ENCODE measurements at places on chromosomes 16 and 17.

DNA sequence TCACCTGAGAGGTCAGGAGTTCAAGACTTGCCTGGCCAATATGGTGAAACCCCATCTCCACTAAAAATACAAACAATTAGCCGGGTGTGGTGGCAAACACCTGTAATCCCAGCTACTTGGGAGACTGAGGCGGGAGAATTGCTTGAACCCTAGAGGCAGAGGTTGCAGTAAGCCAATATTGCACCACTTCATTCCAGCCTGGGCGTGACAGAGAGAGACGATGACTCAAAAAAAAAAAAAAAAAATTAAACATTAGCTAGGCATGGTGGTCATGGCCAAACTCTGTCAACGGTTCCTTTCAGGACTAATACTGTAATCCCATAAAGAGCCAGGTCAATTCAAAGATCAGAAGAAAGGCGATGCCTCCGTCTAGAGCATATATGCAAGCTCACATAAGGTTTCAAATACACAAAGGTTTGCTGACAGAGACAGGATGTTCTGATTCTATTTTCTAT, 2.4 kb downstream of the RNF157 start:
- no peak for DNase-seq

GRCh38 chr17:379531-380465, 27.2 kb upstream of the RPH3AL start:
- DNase-seq, result no peak

GRCh38 chr17:4953451-4953961, 2.6 kb downstream of the ENO3 start:
- DNase-seq, result no peak

DNA sequence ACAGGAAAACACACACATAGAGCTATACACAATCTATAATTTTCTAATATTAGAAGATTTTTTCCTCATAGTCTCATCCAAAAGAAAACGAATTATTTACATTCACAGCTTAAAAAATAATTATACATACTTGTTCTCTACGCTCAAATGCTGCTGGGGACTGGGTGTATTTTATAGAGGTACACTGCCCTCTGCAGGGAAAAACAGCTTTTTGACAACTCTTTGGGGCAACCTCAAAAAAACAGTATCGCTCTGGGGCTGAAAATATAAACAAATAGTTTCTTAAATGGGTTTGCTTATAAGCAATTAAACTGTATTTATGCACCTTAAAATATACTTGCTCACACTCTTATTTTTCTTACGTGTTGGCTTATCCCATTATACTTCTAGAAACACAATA, 261.8 kb upstream of the PSMD7 start:
- no peak for DNase-seq

DNA sequence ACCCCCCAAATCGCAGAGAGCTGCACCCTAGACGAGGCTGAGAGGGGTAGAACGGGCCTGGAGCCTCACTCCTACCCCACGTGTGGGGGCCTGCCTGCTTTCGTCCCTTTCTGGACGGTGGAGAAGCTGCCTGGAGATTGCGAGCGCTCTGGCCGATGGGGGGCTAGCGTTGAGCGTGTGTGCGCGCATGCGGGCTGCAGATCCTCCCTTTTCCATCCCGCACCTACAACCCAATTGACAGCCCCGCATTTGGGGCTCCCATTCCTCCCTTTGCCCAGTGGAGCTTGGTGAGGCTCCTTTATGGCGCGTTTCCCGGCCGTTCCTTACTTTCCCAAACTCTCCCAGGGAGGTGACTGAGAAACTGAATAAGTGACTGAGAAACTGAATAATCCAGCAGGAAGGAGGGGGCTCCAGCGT, 907 bp upstream of the ESRP2 start:
- no peak for DNase-seq

- no peak for DNase-seq
Measured at GRCh38 chr17:78387977-78388941, 9.8 kb downstream of the PGS1 start.

GRCh38 chr16:86713021-86713631, 134.8 kb downstream of the FOXL1 start:
- no peak for DNase-seq

DNA sequence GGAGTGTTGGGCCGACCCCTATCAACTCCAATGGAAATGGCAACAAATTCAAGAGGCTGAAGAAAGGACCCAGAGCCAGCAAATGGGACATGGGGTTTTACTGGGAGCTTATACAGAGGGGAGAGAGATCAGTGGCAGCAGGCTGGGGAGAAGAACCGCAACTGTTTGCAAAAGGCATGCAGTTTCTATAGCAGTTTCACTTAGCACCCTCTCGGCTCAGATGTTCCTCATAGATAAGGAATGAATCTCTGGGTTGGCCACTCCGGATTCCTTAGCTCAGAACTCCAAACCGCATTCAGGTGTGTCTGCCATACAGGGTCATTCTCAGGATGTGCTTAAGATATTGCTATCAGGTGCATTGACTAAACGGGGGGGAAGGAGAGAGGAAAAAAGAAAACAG, 71.1 kb upstream of the RPL38 start:
- DNase-seq, result no peak

DNA sequence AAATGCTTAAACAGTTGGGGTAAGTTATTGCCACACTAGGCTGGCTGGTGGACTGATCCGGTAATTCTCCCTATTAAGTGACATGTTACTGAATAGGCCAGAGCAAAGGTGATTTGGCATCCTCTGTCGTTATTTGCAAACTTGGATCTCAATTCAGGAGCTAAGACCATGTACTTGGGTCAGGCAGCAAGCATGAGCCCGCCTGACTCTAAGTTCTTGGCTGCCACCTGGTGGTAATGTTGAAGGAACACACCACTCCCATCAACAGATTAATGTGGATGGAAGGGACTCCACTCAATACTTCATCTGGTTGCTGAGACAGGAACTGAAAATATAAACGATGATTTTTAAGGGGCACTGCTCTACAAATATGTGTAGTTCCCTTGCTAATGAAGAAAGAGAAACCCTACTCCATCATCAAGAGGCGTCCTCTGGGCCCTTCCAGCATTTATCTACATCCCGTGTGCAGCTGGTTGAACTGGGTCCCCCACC, 70.8 kb downstream of the EMP2 start:
- peak; percentile 44 for DNase-seq

DNA sequence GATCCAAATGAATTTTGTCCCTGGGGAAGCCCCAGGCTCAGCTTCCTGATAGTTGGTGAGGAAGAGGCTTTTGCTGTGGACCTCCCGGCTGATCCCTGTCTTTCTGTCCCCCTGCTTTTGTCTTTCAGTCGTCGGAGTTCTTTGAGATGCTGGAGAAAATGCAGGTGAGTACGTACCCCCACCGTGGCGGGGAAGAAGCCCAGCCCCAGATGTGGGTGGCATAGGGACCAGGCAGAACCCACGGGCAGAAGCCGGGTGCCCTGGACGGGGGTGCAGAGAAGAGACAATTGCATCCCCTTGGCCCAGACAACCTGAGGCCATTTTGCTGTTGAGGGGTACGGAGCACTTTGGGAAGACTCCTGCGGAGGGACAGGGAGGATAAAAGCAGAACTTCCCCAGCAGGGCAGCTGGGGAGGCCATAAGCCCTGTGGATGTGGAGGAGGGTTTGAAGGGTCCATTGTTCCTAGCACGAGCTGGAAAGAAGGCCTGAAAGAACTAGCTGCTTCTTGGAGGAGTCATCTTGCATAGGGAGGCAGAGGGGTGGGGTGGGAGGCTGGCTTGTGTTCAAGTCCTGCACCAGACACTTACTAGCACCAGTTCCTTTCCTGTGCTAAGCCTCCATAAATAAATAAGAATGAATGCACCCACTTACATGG, 105.6 kb downstream of the OR1D5 start:
- DNase-seq, result no peak

- no peak for DNase-seq
Measured at GRCh38 chr16:10608687-10609401, 28.4 kb upstream of the EMP2 start.

DNA sequence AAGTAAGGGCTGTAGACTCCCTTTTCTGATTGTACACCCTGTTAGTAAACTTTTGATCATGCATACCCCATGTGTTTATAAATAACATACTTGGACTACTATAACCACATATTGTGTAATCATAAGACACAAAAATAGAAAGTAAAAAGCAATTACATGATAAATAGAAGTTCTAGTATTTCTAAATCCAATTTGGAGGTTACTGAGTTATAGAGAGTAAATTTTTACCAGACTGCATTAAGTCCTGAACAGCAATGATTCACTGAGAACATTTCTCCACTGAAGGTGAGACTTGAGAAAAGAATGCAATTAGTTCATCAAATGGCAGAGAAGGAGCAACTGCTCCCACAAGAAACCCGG, 7.7 kb upstream of the TBKBP1 start:
- DNase-seq, result peak; percentile 60

DNA sequence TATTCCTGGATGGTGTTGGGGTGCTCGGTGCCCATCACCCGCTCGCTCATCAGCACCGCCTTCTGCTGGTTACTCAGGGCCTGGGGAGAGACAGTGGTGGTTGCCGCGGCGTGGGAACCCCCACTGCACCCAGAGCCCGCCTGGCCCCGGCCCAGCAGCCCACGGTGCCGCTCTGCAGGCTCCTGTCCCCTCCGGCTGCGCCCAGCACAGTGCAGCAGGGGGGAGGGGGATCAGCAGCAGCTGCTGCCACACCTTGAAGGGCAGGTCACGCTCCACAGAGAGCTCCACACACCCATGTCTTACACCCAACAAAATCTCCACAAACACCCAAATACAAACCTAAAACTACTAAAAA, 18.8 kb downstream of the CLUH start:
- no peak for DNase-seq

DNA sequence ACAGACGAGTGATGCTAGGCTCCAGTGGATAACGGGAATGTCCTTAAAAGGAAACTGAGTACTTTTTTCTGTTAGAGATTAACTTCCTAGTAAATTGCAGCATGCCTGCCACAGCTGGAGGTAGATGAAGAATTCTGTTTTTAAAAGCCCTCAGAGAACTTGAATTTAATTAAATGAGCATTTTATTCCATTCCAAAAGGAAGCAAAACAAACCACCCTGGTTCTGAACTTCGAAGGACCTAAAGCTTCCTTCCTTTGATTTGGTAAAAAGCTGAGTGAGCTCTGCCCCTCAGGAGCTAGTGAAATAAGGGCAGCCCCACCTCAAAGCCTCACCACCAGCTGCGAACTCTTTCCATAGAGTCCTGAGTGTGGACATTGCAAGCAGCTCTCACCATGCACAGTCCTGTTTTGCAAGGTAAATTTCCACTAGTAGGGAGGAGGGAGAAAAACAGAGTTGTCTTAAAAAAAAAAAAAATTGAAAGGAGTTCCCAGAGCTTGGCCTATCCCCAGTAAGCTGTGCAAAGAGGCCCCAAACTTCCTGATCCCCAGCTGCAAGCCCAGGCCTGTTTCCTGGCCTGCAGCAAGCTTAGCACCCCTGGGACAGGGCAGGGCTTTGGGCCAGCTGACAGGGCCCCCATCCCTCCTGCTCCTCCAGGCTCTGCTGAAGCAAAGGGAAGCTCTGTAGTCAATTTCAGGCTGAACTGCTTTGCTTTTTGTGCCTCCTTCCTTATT, 11.2 kb downstream of the CHD9NB start:
- no peak for DNase-seq

- DNase-seq, result no peak
Measured at GRCh38 chr16:17469011-17469740, 1.6 kb downstream of the XYLT1 start.

GRCh38 chr17:31533546-31534155, 142.2 kb downstream of the RAB11FIP4 start:
- peak; percentile 43 for DNase-seq

DNA sequence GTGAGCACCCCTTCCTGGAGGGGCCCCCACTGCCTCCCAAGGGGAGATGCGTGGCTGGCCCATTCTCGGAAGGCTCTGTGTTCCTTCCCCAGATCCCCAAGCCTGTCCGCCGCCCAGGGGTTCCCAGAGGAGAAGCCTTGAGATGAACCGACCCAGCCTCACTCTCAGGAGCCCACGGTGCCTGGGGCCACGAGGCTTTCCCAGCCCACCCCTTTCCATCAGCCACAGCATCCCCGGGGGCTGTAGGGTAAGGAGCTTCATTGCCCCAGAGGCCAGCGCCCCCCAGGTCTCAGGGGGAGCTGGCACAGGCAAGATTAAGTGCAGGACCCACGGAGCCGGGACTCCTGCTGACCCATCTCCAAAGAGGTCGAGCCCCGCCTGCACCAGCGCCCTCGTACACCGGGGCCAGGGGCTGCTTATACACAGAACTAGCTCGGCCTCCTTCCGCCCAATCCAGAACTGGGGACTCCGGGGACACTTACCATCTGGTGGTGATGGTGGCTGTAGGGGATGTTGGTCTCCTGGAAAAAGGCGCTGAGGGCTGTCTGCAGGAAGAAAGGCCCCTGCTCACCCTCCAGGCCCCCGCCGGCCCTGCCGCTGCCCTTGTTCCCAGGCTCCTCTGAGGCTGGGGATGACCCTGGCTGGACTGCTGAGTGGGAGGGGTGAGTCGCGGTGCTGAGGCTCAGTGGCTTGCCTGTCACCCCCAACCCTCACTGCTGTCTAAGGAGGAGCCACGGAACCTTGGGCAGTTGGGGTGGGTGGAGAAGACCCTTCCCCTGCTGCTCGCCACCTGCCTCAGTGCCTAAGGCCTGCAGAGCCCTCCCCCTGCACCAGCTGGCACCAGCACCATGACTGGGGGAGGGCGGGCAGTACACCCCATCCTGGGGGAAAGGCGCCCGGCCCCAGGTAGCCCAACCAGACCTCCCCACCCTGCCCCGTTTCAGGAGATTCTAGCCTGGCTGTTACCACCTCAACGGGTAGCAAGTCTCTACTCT, 4.4 kb downstream of the UBALD1 start:
- DNase-seq, result no peak

GRCh38 chr17:37413875-37414519, 7.3 kb downstream of the TADA2A start:
- DNase-seq, result no peak

GRCh38 chr16:65757064-65757463, 609.4 kb upstream of the CDH5 start:
- no peak for DNase-seq

GRCh38 chr16:27749547-27749875, 199.6 kb downstream of the KATNIP start:
- DNase-seq, result no peak

DNA sequence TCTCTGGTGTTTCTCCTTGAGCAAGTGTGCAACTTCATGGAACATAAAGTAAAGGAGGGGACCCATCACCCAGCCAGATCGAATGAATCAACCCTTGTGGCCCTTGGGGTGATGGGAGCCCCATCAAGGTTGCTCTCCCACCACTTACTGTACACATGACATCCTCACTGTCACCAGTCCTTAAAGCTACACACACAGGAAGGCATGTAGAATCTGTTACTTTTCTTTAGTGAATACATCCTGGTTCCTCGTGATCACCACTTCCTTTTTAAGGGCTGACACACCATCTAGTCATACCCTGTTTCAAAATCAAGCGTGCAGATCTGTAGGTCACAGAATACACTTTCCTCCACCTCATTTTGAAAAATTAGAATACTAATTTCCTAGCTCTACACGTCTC, 22.6 kb upstream of the MPHOSPH6 start:
- DNase-seq, result no peak

DNA sequence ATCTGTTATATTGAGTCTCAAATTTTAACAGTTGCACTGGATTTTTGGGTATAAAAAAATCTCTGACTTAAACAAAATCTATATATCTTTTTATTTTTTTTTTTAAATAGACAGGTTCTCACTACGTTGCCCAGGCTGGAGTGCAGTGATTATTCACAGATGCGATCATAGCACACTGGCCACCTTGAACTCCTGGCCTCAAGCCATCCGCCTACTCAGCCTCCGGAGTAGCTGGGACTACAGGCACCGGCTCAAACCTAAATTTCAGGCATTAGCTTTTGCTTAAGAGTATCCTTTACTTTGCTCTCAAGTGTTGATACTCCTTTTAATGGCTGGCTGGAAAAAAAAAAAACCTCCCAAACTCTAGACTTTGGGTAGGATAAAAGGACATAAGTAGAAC, 61.6 kb downstream of the RPGRIP1L start:
- DNase-seq, result no peak

Measured in kidney epithelial cell (primary cell).